ENCODE measurements at places on chromosomes 13 and 19.

DNA sequence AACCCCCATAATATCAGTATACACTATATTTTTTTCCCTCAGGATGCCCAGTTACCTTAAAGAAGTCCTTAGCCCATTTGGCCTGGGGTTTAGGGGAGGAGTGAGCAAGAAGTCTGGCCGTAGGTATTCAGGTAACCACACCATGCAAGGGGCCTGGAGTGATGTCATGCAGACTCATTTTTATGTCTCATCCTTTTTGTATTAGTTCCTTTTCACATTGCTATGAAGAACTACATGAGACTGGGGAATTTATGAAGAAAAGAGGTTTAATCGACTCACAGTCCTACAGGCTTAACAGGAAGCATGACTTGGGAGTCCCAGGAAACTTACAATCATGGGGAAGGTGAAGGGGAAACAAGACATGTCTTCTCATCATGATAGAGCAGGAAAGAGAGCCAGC lies 12.2 kb downstream of the TPP2 start:
- DNase-seq = no peak

- DNase-seq = peak; percentile 91
Measured at GRCh38 chr19:11355160-11356073, at the start of gene PLPPR2. Gene PLPPR2, plus strand, starts transcription at chr19:11355432. Its CDS starts 2,242 bp downstream, at chr19:11357674.

DNA sequence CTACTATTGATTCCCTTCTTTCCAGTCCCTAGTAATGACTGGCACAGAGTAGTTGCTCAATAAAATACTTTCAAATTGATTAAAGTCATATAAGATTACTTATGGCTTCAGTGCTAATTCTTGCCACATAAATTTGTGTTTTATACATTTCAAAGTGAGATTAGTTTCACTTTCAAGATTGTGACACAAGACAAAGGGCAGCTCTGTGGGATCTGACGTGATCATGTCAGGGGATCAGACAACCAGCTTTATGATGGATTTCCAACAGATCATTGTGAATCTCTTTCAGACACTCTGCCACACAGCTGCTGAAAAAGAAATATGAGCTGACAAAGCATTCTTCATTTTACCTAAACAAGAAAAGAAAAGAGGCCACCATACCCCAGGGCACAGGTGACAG lies 73.4 kb upstream of the POMP start:
- no peak for DNase-seq

- DNase-seq = no peak
Measured at GRCh38 chr19:45322311-45322710, 364 bp downstream of the CKM start.

DNA sequence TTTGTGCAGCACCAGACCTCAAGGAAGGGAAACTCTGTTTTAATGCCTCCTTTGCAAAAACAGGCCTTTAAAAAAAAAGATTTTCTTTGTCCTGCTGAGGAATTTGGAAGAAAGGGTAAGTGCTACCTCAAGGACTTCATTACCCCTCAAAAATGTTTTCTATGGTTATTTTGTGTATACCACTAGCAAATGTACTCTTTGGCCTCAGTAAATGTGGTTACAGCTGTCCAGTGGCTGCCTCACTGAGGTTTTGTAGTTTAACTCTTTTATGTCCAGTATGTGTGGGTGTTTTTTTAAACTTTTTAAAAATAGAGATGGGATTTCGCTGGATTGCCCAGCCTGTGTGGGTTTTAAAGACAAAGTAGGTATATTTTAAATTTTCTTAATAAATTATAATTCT lies 42.2 kb upstream of the TSC22D1 start:
- no peak for DNase-seq

DNA sequence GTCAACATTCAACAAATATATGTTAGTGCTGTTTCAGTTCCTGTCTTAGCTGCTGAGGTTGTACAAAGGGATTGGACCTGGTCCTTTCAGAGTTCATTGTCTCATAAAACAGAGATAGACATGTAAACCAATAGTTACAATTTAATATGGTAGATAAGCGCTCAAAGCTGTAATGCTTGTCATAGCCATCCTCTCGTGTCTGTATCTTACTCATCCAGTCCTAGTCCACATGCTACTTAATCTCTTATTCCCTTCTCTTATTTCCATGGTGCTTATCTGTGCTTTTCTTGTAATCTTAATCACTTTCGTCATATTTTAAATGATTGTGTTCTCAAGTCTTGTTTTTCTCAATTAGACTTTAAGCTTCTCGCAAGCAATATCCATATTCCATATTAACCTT lies 185.2 kb upstream of the OBI1 start:
- no peak for DNase-seq

- no peak for DNase-seq
Measured at GRCh38 chr19:54211235-54211634, 10.6 kb downstream of the RPS9 start.

- no peak for DNase-seq
Measured at GRCh38 chr19:30335306-30335886, 36.8 kb upstream of the ZNF536 start.

GRCh38 chr13:62920159-62920558 lies 1504.5 kb upstream of the PCDH20 start:
- DNase-seq = no peak

GRCh38 chr19:4010808-4011110 lies 3.2 kb downstream of the PIAS4 start:
- no peak for DNase-seq

- no peak for DNase-seq
Measured at GRCh38 chr19:4456843-4457653, 546 bp downstream of the UBXN6 start.

GRCh38 chr19:7965259-7965841 lies 21.9 kb upstream of the TIMM44 start:
- DNase-seq = no peak

DNA sequence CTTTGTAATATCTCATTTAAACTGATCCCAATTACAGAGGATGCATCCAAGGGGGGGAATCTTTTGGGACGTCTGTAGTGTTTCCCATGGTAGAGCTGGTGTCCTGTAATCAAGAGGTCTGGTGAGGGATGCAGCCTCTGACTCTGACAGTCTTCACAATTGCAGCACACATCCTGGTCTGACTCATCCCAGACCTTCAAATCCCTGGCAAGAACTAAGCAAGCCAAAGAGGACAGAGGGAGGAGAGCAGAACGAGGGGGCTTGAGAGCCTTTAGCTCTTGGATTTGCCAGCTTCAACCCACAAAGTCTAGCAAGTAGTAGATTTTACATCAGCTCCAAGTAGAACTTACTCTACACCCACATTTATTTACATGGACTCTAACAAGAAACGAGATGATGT lies 17.3 kb upstream of the FCGBP start:
- no peak for DNase-seq

GRCh38 chr13:111267784-111268183 lies 52.7 kb upstream of the TEX29 start:
- no peak for DNase-seq

DNA sequence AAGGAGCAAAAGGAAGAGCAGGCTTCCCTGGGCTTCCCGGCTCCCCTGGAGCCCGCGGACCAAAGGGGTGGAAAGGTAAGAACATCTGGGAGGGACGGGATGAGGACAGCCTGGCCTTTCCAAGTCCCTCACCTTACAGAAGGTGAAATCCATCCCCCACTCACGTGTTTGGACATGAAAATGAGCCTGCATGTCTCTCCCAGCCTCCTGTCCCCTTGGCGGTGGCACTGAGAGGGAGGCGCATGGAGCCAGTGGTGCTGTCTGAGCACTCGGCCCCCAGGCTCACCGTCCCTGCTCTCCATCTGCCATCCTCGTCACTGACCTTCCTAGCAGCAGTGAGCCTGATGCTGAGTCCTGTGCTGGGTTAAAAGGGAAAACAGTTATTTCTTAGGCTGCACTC lies 104.2 kb downstream of the RAB20 start:
- no peak for DNase-seq

DNA sequence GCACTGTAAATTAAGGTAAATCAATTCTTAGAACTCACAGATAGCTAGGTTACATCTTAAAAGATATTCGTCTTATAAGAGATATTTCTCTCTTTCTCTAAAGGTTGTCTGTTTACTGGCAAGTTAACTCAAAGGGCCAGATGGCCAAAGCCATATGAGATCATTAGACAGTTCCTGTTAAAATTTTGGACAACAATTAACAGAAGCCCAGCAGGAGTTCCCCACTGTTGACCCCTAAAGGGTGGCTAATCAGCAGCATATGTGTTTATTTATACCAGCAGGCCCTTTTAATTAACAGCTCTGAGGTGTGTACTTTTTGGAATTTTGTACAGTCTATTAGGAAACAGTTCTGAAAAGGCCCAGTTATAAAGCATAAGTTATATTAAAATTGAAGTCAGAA lies 245.8 kb downstream of the LIG4 start:
- no peak for DNase-seq

- DNase-seq = no peak
Measured at GRCh38 chr19:4584670-4585460, 25.4 kb upstream of the SEMA6B start.

- DNase-seq = peak; percentile 78
Measured at GRCh38 chr13:41352935-41353840, 42.1 kb downstream of the NAA16 start.

- no peak for DNase-seq
Measured at GRCh38 chr19:43984687-43985000, 656 bp downstream of the ZNF155 start.

DNA sequence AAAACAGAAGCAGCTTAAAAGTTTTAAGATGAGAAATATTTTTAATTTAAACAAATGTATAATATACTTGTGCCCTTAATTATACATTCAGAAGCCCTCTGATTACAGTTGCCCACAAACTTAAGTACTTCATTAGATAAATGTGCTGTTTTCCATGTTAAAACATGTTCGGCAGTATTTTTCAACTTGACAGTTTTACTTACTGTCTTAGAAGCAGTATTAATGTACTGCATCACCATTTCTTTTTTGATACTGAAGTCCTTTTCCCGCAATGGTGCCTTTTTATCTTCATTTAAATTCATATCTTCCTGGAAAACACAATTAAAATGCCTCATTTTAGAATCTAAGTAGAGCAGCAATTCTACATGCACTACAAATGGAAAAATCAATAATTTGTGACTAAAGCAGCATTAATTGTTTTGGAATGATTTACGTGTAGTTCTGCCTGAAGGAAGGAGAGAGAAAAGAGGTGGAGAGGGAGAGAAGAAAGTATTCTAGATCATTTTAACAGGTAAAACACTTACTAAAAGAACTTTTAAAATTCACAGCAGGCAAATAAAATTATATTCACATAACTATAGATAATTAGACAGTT lies 70.2 kb downstream of the DIAPH3 start:
- no peak for DNase-seq

DNA sequence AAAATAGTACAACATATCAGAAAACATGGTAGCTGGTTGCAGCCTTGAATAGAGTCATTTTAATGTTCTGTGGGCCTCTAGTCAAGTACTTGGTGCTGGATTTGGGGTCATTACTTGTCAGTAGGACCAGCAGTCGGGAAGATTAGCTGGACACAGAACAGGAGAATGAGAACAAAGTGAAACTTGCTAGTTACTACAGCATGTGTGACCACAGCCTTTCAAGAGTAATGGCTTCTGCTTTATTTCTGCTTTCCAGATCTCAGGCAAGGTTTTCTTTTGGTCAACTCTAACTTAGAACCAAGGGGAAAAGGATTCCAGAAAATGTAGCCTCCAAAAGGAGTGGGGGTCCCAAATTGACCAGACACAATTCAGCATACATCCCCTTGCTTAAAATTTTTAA lies 17.1 kb upstream of the VWA8 start:
- DNase-seq = no peak

GRCh38 chr13:27313770-27314169 lies 43.1 kb downstream of the RASL11A start:
- no peak for DNase-seq

DNA sequence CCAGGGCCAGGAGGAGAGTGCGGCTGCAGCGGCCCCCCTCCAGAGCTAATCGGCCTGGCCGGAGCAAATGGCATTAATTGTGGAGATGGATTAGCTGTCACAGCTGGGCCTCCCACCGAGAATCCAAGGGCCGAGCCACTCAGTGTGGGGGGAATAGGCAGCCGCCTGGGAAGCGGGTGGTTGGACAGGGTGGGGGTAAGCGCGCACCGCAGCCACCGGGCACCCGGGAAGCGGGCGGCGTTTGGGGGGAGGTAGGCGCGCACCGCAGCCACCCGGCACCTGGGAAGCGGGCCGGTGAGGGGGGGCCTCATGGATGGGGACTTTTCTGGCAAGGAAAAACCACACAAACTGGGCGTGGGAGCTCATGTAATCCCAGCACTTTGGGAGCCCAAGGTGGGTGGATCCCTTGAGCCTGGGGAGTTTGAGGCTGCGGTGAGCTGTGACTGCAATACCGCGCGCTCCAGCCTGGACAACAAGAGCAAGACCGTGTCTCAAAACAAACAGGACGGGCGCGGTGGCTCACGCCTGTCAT lies 9.7 kb downstream of the R3HDM4 start:
- DNase-seq = no peak

- DNase-seq = no peak
Measured at GRCh38 chr19:4360641-4361151, 17.3 kb downstream of the MPND start.

GRCh38 chr13:46195016-46195415 lies 13.0 kb upstream of the LCP1 start:
- DNase-seq = no peak

All from CD4-positive, alpha-beta memory T cell (primary cell).